GM12892 (cell line): ENCODE measurements at places on chromosomes 7 and 10.

- no peak for DNase-seq
These were observed 5.2 kb upstream of the MALRD1 start for GRCh38 chr10:19043431-19043830.

DNA sequence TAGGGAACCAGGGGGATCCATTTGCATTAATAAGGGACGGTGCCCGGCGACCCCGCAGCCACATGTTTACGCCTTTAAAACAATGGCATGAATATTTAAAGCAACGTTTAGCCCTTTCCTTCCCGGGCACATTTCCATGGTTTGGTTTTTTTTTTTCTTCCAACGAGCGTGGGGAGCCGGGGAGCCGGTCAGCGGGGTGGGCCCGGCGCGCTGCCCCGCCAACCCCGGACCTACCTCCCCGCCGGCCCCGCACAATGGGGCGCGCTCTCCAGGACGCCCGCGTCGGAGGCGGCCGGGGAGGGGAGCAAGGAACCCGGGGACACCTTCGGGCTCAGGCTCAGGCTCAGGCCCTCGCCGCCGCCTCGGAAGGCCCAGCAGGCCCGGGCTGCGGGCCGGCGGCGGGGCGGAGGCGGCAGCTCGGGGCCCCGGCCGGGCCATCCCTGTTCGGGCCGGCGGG, 1.0 kb downstream of the SEPHS1 start:
- DNase-seq = no peak

GRCh38 chr7:128874140-128875031, 11.7 kb downstream of the ATP6V1F start:
- no peak for DNase-seq

DNA sequence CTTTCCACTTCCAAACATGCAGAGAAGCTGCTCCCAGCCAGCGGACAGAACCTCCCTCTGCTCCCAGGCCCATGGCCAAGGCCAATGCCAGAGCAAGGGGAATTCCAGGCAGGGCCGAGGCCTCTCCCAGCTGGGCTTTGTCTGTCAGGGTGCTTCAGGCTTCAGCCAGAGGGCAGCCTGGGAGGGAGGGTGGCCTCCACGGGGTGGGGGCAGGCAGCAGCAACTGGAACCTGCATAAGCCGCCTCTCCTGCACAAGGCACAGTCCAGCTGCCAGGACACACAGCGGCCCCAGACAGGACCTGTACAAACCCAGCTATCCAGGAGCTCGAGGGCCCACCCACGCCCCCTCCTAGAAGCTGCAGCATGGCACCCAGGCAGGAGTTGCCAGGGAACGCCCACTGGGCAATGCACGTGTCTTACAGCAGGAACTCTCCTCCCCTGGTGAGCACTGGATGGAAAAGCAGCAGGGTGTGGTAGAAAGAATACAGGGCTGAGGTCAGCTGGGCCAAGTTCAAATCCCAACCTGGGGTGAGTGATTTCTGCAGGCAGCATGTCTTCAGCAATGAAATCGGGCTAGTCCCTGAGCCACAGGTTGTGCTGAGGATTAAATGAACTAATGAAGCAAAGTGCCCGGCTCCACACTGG, 7.6 kb downstream of the FAM53B start:
- no peak for DNase-seq

GRCh38 chr10:127945341-127945758, 38.4 kb downstream of the PTPRE start:
- DNase-seq = no peak

- DNase-seq = no peak
These were observed 661 bp downstream of the HECTD2 start for GRCh38 chr10:91410638-91411371.

GRCh38 chr10:131896403-131896802, 4.4 kb upstream of the PPP2R2D start:
- DNase-seq = no peak

GRCh38 chr7:79320741-79321473, 132.6 kb downstream of the MAGI2 start:
- no peak for DNase-seq

GRCh38 chr10:24982319-24983112, 30.1 kb upstream of the PRTFDC1 start:
- no peak for DNase-seq

DNA sequence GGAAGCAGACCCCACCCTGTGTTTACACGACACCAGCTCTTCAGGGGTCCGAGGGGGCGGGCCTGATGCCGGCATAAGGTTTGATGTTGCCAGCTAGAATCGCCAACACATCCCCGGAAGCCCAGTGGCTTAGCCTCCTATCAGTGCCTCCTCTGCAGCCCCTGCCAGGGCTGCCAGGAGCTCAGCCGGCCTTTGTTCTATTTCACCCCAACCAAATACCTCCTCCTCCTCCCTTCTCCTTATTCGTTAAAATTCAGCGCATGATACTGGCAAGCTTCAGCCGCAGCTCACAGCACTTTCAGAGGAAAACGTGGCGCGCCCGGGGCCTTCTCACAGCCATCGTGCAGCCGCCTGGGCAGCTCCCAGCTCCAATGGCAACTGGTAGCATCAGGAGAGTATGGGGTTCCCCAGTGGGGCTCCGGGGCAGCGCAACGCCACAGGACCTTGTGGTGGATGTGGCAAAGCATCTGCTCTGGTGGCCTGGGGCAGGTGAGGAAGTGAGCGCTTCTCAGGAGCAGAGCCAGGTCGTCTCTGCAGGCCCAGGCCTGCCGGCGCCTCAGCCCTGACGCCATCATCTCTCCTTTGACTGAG, 176.4 kb upstream of the RHEB start:
- no peak for DNase-seq

DNA sequence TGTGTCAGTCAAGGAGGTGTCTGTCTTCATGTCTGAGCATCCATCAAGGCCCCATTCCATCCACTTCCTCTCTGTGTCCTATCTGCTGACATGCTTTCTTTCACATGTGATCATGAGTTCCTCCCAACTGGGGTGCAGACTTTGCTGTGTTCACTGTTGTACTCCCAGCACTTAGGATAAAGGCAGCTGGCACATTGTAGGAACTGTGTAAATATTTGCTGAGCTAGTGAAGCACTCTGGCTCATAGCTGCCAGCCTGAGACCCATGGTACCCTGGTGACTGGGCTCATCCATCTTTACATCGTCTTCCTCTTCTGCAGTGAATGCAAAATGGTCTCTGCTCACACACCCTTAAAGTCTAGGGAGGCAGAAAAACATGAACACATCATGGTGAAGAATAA, 242.2 kb upstream of the IGFBP3 start:
- no peak for DNase-seq

GRCh38 chr10:102420181-102420713, 389 bp upstream of the FBXL15 start:
- no peak for DNase-seq

DNA sequence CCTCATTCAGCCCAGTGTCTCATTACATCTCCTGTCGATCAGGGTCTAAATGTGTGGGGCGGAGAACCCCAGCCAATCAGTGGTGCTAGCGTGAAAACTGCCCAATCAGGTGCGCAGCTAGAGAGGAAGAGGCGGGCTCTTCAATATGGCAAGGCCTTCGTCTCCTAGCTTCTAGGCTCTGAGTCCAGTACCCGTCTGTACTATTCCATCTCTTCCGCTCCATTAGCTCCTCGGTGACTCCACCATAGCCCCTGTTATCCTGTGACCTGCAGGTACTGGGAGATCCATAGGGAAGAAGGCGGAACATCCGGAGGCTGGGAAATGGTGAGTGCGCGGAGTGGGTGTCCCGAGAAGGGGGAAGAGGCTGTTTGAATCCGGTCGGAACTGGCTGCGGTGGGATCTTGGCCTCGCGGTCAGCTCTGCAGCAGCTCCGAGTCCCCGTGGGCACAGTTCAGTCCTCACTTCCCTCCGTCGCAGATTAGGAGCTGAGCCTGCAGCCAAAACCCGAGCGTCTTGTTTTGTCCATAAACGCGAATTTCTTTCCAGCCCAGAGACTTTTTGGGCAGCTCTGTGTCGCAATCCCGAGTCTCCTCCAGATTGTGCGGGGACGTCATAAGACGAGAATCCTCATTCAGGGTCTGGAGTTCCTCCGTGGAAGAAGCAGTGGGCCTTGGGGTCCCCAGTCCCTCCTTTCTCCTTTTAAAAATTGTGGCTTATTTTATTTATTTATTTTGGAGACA, at the start of gene ZNF727:
ZNF727 (plus strand) TSS at position 134 of the 740 bp plus-strand sequence; CDS start at position 322, 188 bp downstream.
- no peak for DNase-seq

GRCh38 chr10:72379062-72379461, 24.3 kb upstream of the DNAJB12 start:
- DNase-seq = no peak

- DNase-seq = no peak
These were observed 8.1 kb upstream of the VDAC2 start for GRCh38 chr10:75202321-75203045.

DNA sequence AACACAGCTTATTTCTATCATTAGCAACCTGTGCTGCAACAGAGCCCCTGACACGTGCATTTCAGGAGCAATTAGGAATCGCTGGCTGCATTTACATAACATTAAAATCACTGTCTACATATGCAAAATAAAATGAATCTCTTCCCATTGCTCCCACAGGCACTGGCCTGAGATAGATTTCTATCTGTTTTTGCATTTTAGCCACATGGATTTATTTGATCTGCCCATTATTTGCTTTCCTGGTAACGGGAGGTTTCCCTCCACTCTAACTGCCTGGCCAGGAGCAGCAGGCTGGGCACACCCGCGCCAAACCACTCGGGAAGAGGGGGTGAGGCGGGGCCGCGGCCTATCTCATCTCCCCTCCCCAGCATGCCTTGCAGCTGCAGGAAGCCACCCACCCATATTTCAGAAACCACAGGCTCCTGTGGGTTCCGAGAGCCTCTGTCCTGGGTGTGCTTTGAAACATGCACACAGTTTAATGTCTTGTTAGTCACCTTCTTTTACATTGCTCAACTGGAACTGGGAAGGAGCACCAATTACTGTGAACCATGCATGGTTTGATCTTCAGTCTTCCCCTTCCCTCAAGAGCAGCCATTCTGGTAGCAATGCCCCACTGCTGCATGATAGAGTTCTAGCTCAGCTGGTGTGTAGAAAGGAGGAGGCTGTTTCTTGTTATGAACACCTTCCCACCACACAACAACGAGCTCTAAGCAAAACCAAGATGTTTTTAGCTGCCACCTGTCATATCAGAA, 37.7 kb upstream of the IKZF1 start:
- DNase-seq = no peak

DNA sequence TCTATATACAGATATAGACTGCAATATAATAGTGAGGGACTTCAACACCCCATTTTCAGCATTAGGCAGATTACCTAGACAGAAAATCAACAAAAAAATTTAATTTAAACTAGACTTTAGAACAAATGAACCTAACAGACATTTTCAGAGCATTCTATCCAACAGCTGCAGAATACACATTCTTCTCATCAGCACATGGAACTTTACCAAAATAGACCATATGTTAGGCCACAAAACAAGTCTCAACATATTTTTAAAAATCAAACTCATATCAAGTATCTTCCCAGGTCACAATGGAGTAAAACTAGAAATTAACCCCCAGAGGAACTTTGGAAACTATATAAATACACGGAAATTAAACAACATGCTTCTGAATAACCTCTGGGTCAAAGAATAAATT, 169.6 kb downstream of the MTERF1 start:
- DNase-seq = no peak

- peak; percentile 59 for DNase-seq
These were observed 1.3 kb downstream of the GUSB start for GRCh38 chr7:65980478-65981250.

DNA sequence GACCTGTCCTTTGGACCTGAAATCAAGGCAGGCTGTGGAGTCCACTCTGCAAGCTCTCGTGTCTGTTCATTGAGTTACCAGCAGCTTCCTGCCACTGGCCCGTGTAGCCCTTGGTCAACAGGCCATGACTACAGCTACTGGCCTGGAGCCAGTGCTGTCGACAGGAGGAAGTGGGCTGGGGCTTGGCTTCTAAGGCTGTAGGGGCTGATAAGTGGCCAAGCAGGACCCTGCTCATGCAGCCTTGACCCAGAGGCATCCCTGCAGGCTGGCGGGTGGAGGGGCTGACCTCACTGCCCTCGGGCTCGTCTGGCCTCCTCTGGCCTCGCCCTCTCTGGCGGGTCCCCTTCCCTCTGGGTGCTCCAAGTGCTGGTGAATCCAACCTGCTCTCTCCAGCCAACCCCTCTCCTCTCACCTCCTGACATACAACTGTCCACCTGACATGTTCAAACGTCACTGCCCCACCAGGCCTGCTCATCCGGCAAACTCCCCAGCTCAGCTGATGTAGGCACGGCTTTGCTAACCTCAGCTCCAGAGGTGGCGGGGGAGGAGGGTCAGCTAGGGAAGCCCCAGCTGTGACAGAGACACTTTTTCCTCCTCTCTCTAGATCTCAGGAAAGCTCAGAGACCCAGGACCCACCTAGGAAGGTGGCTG, 188.6 kb upstream of the LYZL2 start:
- no peak for DNase-seq

DNA sequence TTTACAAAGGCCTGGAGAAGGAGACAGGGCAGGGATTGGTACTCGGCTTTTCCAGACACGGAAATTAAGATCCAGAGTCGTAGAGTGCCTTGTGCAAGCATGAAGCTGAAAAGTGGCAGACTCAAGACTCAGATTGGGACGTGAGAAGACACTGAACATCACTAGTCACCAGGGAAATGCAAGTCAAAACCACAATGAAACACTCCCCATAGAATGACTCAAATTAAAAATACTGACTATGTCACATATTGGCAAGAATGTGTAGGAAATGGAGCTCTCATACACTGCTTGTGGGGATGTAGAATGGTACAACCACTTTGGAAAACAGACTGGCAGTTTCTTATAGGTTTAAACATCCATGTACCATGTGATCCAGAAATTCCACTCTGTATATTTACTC, 472.0 kb downstream of the RPS24 start:
- DNase-seq = no peak

- DNase-seq = no peak
These were observed 72.2 kb upstream of the SHH start for GRCh38 chr7:155884225-155885166.

DNA sequence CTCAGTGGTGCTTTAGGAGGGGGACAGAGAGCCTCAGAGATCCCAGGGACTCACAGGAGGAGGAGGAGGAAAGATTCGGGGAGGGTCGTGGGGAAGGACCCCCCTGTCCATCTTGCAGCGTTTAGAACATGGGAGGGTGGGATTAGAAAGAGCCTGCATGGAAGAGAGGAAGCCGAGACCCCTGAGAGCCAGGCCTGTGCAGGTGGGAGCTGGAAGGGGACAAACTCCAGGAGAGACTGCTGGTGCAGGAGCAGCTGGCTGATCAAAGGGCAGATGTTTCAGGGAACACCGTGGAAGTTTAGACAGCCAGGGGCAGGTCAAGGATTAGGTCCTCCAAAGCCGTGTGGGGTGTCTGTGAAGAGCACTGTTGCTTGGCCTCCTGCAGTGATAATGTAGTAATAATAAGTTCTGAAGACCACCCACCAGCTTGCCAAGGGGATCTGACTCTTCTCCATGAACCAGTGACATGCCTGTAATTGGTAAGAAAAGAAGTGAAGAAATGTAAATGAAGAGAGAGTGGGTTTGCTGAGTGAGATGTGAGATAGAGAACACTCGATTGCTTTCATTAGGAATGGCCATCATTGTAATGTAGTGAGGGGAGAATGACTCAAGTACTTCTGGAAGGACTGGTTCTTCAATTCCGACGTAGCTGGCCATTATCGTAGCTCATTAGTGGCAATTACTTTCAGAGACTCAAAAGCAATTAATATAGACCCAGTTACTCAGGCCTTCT, 425.6 kb downstream of the PAXIP1 start:
- no peak for DNase-seq
